Hepatocyte (in vitro differentiated cells): ENCODE measurements at places on chromosomes 3 and 15.

- H3K36me3 ChIP-seq = no peaks in the 10 kb centered on the region
- no peak for DNase-seq
- no peak overlapping the region for H3K4me3 ChIP-seq
- H3K4me1 ChIP-seq = peaks cover 4% of the 10 kb centered on the region
These were observed 17.8 kb upstream of the NR2E3 start for GRCh38 chr15:71792521-71792920.

DNA sequence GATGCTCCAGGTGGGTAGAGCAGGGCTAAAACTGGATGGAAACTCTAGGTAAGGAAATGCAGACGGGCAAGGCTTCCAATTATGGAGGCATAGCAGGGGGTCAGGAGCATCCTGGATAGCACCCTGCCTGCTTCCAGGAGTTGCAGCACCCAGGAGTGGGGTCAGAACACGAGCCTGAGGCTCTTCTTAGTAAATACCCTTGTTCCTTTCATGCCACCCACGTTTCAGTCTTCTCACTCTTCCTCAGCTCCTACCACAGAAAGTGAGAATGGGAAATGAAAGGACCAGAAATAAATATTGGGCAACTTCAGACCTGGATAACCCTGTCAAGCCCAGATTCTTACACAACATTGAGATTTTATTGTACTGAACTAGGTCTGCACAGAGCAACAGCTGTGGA is 16.4 kb downstream of the CCR1 start:
- H3K4me3 ChIP-seq = no peak overlapping the region
- H3K27ac ChIP-seq = no peak overlapping the region
- no peaks in the 10 kb centered on the region for H3K36me3 ChIP-seq
- no peak for DNase-seq
- no peaks in the 10 kb centered on the region for H3K4me1 ChIP-seq

- H3K36me3 ChIP-seq = no peaks in the 10 kb centered on the region
- H3K27me3 ChIP-seq = no peaks in the 10 kb centered on the region
- no peak for DNase-seq
- H3K4me1 ChIP-seq = no peaks in the 10 kb centered on the region
These were observed 872.3 kb downstream of the ROBO1 start for GRCh38 chr3:78895528-78895927.

DNA sequence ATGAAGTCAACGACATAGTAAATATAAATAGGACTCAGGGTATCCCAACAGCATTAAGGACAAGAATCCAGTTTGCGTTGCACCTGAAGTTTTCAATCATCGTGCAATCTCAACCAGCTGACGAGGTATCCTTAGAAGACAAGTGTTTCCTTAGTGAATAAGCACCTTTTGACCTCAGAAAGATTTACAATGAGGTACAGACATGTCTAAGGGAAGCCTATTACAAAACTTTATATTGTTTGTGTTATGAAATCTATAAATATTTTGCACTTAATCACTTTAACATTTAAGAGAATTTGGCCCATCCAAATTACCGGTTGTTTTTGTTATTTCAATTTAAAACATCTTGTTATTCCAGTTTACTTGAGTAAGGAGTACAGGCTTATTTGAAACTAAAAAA is 64.9 kb upstream of the PRICKLE2 start:
- no peak for DNase-seq
- no peaks in the 10 kb centered on the region for H3K27me3 ChIP-seq
- no peaks in the 10 kb centered on the region for H3K36me3 ChIP-seq
- H3K4me1 ChIP-seq = peaks cover 6% of the 10 kb centered on the region

GRCh38 chr15:32861761-32862160 is 144.0 kb downstream of the GREM1 start:
- H3K4me3 ChIP-seq = no peak overlapping the region
- no peaks in the 10 kb centered on the region for H3K27me3 ChIP-seq
- H3K27ac ChIP-seq = peak overlapping the region; percentile 39
- no peaks in the 10 kb centered on the region for H3K36me3 ChIP-seq
- DNase-seq = peak; percentile 28
- peaks cover 11% of the 10 kb centered on the region for H3K4me1 ChIP-seq

DNA sequence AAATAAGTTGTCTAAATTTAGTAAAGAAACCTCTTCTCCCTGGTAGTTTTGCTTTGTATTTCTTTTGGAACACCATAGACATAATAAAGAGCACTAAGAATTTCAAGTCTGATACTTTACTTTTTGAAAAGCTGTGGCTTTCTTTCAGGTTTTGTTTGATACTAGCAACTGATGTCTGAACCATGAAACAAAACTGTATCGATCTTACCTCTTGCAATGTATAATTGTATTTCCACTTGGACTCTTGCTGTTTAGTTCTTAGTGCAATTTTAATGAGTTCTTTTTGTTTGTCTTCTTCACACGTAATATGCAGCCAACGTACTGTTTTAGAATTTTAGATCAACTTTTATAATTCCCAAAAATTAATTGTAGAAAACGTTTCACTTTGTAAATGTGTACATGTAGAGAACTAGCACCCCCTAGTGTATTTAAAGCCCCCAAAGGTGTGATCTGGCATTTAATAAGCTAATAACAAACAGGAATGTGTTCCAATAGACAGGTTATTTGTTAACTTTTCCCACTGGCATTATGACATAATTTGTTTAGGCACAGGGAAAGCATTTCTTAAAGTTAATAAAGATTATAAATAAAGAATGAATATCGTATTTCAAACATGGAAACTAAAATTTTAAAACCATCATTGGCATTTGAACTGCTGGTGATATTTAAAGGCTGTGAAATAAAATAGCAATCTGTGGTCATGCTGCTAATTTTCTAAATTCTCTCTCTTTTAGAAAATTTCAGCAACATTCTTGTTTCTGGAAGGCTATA is 289.1 kb upstream of the DNAJC19 start:
- H3K36me3 ChIP-seq = no peaks in the 10 kb centered on the region
- DNase-seq = no peak
- H3K27me3 ChIP-seq = no peaks in the 10 kb centered on the region
- no peaks in the 10 kb centered on the region for H3K4me1 ChIP-seq
- H3K27ac ChIP-seq = no peak overlapping the region
